ENCODE measurements at places on chromosomes 13 and 19.

- H3K36me3 ChIP-seq: no peaks in the 10 kb centered on the region
- no peak for DNase-seq
- H3K27me3 ChIP-seq: no peaks in the 10 kb centered on the region
- H3K27ac ChIP-seq: no peak overlapping the region
- no peak overlapping the region for H3K4me3 ChIP-seq
These were observed 1414.6 kb downstream of the SLITRK1 start for GRCh38 chr13:82467626-82468025.

GRCh38 chr13:75896271-75896670, 260.1 kb downstream of the LMO7 start:
- H3K27ac ChIP-seq: no peak overlapping the region
- DNase-seq: no peak
- no peaks in the 10 kb centered on the region for H3K36me3 ChIP-seq
- H3K4me1 ChIP-seq: no peaks in the 10 kb centered on the region

DNA sequence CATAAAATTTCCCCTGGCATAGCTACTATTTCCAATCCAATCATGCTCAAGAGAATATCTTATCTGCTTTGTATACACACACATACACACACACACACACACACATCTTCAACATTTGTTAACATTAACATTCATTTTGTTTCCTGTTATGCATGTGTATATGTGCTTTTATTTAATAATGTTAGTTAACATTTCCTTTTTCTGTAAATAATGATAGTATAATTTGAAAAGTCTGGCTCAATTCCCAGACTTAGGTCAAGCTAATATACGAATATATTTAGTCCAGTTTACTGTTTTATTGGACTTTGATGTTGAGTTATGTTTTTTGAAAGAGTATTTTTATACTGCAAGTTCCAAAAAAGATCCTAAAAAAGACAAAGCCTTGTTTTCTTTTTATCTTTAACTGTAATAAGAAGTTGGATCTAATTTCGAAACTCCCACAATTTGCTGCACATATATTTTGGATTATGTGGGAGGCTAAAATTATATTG, 1072.4 kb downstream of the EFNB2 start:
- no peak for DNase-seq
- no peaks in the 10 kb centered on the region for H3K4me1 ChIP-seq
- H3K36me3 ChIP-seq: no peaks in the 10 kb centered on the region
- no peak overlapping the region for H3K4me3 ChIP-seq
- H3K27ac ChIP-seq: no peak overlapping the region
- H3K27me3 ChIP-seq: no peaks in the 10 kb centered on the region

GRCh38 chr19:12912571-12912970, 6.5 kb downstream of the SYCE2 start:
- H3K36me3 ChIP-seq: no peaks in the 10 kb centered on the region
- H3K4me1 ChIP-seq: peaks cover 36% of the 10 kb centered on the region
- H3K27me3 ChIP-seq: no peaks in the 10 kb centered on the region
- no peak overlapping the region for H3K4me3 ChIP-seq
- DNase-seq: no peak
